ENCODE measurements at places on chromosomes 12 and 14.

DNA sequence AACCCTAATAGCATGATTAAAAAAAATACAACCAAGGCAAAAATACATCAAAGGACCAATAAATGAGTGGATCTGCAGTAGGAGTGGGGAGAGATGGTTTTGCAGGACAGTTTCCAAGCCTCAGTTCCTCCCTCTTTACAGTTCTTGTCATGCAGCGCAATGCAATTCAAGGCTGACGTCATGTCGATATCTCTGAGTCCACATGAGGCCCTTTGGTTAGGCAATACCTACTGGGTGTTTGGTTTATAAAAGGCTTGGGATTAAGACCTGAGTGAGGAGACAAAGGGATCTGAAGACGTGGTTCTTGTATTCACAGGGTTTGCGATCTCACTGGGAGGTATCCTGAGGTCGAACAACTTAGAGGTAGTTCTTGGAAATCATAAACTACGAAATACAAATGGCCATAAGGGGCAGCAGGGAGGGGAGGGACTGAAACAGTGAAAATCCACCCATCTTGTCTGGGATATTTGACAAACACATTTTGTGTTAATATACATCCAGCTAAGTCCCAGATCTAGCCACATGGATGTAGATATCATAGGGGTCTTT lies 441.0 kb downstream of the FUT8 start:
- peak; percentile 15 for DNase-seq

DNA sequence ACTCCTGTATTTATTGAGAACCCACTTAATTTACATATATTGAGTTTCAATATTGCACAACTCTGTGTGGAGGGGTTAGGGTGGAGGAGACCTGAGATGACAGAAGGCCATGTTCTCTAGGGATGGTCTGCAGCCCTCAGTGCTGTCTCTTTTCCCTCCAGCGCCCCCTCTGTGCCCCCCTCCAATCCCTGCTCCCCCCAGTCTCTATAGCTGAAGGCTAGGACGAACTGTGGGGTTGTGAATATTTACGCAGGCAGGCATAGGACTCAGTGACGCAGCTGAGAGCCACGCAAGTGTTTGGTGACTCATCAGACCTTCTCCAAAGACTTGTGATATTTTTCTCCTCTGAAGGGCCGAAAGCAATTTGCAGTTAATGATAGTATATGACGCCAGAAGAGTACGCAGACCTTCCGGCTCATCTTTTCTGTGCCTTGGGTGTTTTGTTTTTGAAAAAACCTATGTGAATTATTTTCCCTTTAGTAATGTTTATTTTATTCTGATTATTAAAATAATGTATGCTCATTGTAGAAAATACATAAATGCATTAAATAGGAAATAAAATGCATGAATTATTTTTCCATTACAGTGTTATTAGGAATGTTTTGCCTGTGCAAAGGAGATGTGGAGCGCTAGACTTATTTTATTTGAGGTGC lies 85.3 kb downstream of the SLC25A47 start:
- DNase-seq: no peak

DNA sequence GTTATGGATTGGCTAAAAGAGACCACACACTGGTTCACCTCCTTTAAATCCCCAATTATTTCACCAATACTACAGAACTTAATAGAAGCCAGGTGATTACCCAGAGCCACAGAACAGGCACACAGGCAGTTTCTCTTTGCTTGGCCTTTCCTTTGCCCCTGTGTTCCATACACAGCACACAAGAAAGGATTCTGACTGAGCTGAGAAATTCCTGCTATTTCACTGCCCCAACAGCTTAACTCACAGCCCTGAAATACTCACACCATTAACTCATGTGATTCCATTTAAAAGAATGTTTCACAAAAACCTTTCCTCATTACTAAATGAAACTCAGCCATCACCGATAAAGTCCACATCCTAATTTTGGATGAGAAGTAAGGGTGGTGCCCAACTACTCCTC lies 133.6 kb downstream of the MED13L start:
- DNase-seq: no peak

DNA sequence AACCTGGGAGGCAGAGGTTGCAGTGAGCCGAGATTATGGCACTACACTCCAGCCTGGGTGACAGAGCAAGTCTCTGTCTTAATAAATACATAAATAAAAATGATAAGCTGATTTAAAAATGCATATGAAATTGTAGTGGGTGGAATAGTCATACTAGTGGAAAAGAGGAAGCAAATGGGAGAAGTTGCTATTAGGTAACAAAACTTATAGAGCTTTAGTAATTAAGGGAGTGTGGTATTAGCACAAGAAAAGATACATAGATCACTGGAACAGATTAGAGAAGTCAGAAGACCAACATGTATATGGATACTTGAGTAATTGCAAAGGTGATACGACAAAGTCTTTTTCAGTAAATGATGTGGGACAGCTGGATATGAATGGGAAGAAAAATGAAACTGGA lies 26.5 kb downstream of the TECPR2 start:
- no peak for DNase-seq

- peak; percentile 27 for DNase-seq
These were observed 635 bp downstream of the LTA4H start for GRCh38 chr12:96034621-96035282.

DNA sequence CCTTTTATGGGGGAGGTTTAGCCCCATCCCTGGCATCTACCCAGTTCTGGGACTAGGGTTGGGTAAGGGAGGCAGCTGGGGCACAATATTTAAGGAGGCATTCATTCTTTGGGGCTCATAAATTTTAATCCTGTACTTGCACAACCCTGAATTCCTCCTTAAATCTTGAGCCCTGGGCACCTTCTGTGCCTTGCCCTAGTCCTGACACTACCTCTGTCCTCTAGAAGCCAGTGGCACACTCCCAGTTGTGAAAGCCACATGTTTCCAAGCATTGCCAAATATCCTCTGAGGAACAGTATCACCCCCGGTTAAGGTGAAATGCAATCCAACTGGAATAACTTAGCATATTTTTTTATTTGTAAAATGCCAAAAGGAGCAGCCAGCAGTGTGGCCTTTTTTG lies 36.6 kb downstream of the SLC16A7 start:
- DNase-seq: no peak

GRCh38 chr12:108060903-108061302 lies 68.2 kb upstream of the WSCD2 start:
- no peak for DNase-seq

- DNase-seq: no peak
These were observed 37.0 kb downstream of the WASHC3 start for GRCh38 chr12:102024765-102025164.

DNA sequence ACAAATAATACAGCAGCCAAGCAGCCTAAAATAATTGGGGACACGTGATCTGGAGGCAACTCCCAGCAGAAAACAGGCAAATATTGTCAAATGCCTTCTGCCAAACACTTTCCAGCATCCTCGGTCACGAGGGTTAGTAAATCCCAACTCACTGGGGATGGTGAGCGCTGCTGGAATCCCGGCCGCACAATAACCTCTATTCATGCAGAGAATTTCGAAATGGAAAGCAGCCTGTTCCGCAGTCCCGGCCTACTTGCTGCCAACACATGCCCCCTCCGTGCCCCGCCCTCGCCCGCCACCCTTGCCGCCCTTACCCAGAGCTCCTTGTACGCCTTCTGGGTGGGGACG lies 62.2 kb downstream of the RFX4 start:
- no peak for DNase-seq

DNA sequence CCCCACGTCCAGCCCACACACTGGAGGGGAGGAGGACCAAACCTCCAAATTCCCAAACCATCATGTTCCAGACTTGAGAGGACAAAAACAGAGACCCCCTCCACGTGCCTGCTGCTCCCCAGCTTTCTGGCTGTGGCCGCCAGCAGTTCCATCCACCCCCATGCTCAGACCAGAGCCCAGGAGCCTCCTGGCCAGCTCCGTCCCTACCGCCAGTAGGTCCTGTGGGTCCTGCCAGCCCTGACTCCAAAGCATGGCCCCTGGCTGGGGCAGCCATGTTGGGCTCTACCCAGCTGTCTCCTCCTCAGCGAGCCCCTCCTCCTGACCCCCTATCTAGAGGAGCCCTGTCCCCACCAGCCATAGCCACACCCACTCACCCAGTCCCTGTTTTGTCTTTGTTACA lies 227.3 kb upstream of the RTL1 start:
- no peak for DNase-seq

- no peak for DNase-seq
These were observed 340.6 kb downstream of the SEC23A start for GRCh38 chr14:38762426-38762825.

GRCh38 chr12:122366685-122367475 lies 55.6 kb downstream of the CLIP1 start:
- no peak for DNase-seq

DNA sequence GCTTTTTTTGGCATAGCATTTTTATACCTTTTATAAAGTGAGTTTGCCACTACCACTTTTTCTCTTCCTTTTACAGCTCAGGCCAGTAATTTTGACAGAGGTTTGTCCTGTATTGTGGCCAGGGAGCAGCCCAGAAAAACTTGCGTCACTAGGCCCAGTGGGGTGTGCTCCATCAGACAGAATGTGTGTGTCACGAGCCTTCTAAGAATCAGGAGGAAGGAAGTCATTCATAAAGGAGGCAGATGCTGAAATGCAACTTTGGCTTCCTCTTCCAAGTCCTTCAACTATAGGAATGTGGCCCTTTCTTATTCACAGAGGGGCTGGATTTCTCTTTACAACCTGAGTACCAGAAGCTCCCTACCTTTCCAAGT lies 10.1 kb upstream of the RAB35 start:
- no peak for DNase-seq

GRCh38 chr14:96594961-96595360 lies 92.8 kb downstream of the PAPOLA start:
- DNase-seq: no peak

- DNase-seq: peak; percentile 89
These were observed at the start of gene DNM1L for GRCh38 chr12:32679091-32679919. Gene DNM1L (plus strand): TSS chr12:32679301. CDS start chr12:32679364, 63 bp downstream.

- DNase-seq: no peak
These were observed 187.3 kb upstream of the EGLN3 start for GRCh38 chr14:34138175-34138574.

DNA sequence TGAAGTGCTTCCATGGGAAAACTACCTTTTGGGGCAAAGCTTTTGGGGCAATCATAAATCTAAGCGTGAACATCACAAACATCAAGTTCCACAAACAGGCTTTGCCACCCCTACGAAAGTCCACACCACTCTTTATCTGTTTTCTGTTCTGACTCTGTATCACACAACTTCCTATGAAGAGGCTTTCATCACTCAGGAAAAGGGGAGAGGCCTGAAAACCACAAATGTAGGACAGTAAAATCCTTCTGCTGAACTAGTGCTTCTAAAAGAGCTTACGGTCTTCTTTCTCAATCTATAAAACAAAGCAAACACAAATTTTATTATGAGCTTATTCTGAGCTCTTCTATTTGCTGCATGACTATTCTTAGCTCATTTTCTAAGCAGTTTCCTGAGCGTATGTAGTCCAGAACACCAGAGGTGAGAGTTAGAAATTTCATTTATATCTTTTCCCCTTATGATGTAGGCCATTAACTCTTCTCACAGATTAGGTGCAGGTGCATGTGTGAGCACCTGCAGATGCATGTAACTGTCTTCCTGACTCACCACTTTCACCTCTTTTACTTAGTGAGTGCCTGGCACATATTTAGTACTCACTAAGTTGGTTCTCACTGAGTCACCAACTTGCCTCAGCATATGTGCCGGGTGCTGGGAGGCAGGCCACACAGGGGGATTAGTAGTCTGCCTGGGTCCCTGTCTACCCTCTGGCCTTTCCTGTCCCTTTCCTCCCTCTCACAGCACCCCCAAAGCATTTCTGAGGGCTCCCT lies 32.9 kb upstream of the SYCP3 start:
- no peak for DNase-seq

- no peak for DNase-seq
These were observed 1183.7 kb downstream of the AACS start for GRCh38 chr12:126248871-126249403.

DNA sequence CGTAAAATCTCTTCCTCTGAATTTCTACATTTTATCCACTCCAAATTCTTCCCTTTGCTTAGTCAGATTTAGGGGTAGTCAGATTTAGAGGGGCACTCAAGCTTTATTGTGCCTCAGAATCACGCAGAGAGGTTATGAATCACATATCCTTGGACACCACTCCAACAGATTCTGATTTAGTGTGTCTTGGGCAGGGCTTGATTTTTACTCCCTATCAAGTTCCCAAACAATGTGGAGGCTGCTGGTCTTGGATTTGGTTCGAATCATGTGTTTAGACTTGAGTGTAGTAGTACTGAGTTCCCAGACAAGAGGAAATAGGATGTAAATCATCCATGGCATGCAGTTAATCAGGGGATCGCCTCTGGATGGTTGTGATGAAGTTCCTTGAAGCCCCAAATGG lies 298.1 kb upstream of the CLEC14A start:
- DNase-seq: no peak

DNA sequence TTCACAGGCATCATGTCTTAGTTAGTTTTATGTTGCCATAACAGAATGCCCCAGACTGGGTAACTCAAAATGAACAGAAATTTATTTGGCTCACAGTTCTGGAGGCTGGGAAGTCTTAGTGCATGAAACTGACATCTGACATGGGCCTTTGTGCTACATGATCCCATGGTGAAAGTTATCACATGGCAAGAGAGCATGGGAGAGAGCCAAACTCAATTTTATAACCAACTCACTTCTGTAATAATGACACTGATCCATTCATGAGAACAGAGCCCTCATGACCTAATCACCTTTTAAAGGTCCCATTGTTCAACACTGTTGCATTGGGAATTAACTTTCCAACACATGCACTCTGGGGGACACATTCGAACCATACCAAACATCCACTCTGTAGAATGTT lies 1015.1 kb downstream of the DIO2 start:
- no peak for DNase-seq

DNA sequence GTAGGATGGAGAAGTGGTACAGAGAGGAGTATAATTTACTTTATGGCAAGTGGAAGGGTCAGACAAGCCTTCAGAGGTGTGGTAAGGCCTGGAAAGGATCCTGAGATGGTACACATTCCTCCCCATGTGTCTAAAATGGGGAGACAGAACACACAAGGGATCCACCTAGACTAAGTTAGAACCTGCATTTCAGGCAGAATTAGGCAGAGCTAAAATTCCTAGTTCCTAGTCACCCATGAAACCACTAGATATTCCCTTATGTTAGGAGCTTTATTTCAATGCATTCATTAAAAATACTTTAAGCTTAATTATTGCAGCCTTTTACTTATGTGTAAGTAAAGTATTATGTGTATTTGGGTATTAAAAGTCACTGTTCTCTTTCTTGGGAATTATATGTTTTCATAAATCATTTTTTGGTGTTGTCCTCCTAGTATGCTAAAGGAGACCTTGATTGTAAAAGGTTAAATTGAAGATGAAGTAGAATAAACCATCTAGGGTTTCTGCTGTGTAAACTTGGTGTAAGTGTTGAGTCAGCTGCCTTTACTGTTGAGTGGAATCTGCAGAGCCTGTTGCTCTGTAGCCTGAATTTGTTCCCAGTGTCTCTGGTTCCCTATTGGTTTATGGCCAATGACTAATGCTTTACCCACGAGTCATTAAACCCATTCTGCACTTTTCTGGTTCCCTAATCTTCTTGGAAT lies 423.2 kb downstream of the ATP23 start:
- DNase-seq: no peak

DNA sequence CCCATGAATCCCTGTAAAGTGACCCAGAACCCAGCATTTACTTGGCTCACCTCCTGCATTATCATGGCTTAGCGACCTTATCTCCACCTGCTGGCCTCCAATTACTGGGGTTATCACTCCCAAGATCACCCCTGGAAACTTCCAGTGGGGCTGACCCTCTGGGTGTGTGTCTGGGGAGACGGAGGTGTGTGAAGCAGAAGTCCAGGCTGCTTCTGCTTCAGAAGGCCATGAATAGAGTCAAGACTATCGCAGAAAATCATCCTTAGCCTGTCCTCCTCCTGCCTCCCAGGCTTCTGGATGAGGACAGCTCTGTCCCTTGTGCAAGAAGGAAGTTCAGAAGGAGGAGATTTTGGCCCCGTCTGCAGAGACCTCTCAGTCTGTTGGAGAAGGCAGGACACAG lies 408 bp upstream of the KRT72 start:
- DNase-seq: no peak

Data from stimulated activated CD4-positive, alpha-beta T cell treated with anti-CD3 and anti-CD28 coated beads, Interleukin-2, amount 100 ng/mL, for 24 hours (primary cell).